ENCODE measurements at places on chromosomes 6 and 20. TPM values are rescaled to one million over a fixed set of nuclear protein-coding genes. Genes with fewer than 3 reads are reported as not detected.

FAM83C gene
- not detected for polyA plus RNA-seq

- DNase-seq = no peak
Observed at GRCh38 chr20:3430376-3431069, 23.1 kb upstream of the DNAAF9 start.

DNA sequence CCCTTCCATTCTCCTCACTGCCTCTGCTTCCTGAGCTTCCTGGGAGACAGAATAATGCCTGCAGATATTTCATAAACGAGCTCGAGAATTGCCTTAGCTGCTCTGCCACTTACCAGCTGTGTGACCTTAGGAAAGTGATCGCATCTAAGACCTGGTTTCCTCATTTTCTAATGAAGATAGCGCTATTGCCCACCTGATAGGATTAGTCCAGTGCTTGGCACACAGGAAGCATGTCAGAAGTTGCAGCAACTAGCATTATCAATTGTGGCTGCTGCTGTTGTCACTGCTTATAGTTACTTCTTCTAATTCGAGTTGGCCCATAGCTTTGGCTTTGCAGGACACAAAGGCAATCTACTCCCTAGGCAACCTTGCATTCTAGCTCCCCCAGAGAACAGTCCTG, 305.5 kb upstream of the SGK1 start:
- no peak for DNase-seq

GRCh38 chr20:59309218-59309617, 8.8 kb downstream of the EDN3 start:
- DNase-seq = no peak

DNA sequence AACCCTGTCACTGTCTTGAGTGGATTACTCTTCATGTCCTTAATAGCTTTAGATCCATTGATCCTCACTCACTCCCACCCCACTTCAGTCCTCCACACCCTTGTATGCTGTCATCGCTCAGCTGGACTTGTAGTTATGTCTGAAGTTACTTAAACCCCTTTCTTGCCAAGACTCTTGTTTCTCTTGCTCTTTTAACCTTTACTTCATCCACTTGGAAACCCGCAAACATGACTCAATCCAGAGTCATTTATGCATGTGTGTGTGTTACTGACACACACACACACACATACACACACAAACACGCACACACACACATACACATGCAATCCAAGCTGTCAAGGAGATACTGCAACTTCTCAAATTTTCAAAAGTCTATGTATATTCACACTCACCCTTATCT, 341.8 kb downstream of the SYNE1 start:
- no peak for DNase-seq

- DNase-seq = no peak
Observed at GRCh38 chr20:17955302-17955701, 13.3 kb downstream of the SNX5 start.

DNA sequence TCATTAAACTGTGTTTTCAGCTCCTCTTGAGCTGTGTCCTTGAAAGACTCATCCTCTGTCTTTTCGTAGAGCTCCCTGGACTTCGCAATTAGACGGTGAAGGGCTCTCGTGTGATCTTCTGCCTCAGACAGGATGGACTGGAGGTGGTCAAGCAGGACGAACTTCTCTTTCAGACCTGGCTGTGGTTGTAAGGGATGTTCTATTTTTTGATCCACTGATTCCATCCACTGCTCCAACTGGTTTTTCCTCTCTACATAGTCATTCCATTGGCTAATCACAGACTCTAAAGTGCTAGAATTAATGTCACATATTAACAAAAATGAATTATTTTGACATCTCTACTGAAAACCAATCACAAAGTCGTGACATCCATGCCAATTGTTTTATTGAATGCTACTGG, 250.1 kb downstream of the SYNE1 start:
- no peak for DNase-seq

DNA sequence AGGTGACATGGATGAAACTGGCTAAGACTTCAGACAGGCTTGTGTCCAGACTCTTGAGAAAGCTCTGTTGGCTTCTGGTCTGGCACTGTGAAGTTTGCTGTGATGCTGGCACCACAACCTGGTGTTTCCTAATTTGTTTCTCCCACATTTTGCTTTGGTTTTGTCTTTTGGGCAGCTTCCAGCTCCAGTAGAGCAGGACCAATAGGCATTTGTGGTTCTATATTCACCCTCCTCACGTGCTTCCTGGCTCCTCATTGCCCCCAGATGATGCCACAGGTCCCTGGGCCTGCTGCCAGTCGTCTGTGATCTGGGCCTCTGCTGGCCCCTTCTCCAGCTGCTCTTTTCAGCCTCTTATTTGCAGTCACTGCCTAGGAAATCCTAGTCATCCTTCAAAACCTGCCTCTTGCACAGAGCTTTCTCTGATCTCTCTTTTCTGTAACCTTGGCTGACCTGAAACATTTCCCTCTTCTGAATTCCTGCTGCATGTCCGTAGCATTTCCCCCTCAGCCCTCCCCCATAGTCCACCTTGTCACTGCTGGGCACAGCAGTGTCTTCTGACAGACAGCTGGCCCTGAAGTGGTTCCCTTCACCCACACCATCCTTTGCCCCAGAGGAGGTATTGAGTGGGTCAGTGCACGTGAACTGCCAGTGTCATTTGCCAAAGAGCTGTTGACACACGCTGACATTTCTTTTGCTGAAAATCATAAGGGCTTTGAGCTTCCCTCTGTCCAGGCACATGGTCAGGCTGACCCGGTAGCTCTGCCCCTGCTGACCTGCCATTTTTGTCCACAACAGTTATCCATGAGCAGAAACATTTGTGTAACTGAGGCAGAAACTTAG, 63.0 kb downstream of the PTPN1 start:
- DNase-seq = no peak

Measured in right lung (tissue), 10 donors.